ENCODE measurements at places on chromosomes 3 and 15. TPM values are rescaled to one million over a fixed set of nuclear protein-coding genes. Genes with fewer than 3 reads are reported as not detected.
A peak's percentile ranks its signal among the peaks of the same experiment; 100 is the strongest.

Gene TMC3
- total RNA-seq = not detected

Gene CCDC54
- not detected for total RNA-seq

Gene GRK7
- total RNA-seq = 1.2 TPM

Gene AP3S2
- 70.4 TPM for total RNA-seq

Gene PRRT3
- 6.1 TPM for total RNA-seq

Gene ARNT2
- total RNA-seq = 5.1 TPM

Gene CAV3
- total RNA-seq = not detected

Gene APOD
- 325 TPM for total RNA-seq

Gene PDZRN3
- 10.1 TPM for total RNA-seq

Gene INSYN1
- 70.1 TPM for total RNA-seq

Gene EIF4G1
- total RNA-seq = 402 TPM

Gene HTR3E
- total RNA-seq = 1.1 TPM

Gene C2CD4A
- total RNA-seq = 0.45 TPM

Gene SLC22A14
- total RNA-seq = not detected

Gene GPR87
- total RNA-seq = 34.1 TPM

DNA sequence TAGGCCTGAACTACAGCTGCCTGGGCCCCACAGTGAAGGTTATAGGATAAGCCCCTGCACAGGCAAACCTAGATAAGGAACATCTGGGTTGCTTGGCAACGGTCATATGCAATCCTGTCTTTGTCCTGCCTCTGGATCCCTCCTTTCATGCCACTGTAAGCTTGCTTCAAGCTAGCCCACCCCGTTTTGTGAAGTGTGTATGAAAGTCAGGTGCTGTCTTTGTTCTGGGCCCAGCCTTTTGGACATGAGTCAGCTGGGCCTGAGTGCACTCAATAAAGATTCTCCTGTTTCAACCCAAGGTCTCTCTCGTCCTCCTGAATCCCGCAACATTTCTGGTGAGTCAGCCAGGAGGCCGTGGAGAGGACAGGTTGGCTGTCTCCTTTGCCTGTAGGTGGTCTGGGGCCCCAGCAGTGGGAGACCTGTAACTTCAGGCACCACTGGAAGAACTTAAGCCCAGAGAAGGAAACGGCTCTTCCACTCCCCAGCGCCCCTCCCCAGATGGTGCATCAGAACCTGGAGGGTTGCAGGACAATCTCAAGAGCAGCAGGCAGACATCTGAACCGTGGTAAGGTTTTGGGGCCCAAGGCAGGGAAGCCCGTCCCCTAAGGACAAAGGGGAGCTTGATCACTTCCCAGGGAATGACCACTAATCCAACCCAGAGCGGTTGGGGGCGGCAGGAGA is 8.3 kb upstream of the SLC9C1 start:
- no peaks in the 10 kb centered on the region for H3K36me3 ChIP-seq
- no peaks in the 10 kb centered on the region for H3K27me3 ChIP-seq
- peaks cover 20% of the 10 kb centered on the region for H3K4me1 ChIP-seq
- peak overlapping the region; percentile 48 for H3K4me3 ChIP-seq
- DNase-seq = no peak

GRCh38 chr3:69326855-69327300 is 59.0 kb downstream of the FRMD4B start:
- H3K4me1 ChIP-seq = peaks cover 28% of the 10 kb centered on the region
- no peaks in the 10 kb centered on the region for H3K27me3 ChIP-seq
- DNase-seq = no peak
- no peaks in the 10 kb centered on the region for H3K36me3 ChIP-seq
- peak overlapping the region; percentile 11 for H3K27ac ChIP-seq

- DNase-seq = no peak
- H3K27me3 ChIP-seq = no peaks in the 10 kb centered on the region
- no peak overlapping the region for H3K27ac ChIP-seq
- no peak overlapping the region for H3K4me3 ChIP-seq
- H3K4me1 ChIP-seq = no peaks in the 10 kb centered on the region
Measured at GRCh38 chr3:8152821-8153418, 348.7 kb upstream of the LMCD1 start.

- H3K27ac ChIP-seq = peak overlapping the region; percentile 72
- H3K4me3 ChIP-seq = peak overlapping the region; percentile 68
- H3K27me3 ChIP-seq = peaks cover 100% of the 10 kb centered on the region
- H3K36me3 ChIP-seq = no peaks in the 10 kb centered on the region
Measured at GRCh38 chr3:128488991-128489673, 3.9 kb downstream of the GATA2 start.

GRCh38 chr3:31785286-31785685 is 195.8 kb downstream of the OSBPL10 start:
- H3K4me1 ChIP-seq = no peaks in the 10 kb centered on the region
- no peak overlapping the region for H3K27ac ChIP-seq
- H3K36me3 ChIP-seq = no peaks in the 10 kb centered on the region
- no peak overlapping the region for H3K4me3 ChIP-seq
- no peak for DNase-seq

GRCh38 chr3:98039322-98040024 is 4.4 kb upstream of the GABRR3 start:
- H3K4me1 ChIP-seq = no peaks in the 10 kb centered on the region
- peak; percentile 62 for DNase-seq
- H3K27ac ChIP-seq = no peak overlapping the region
- peaks cover 11% of the 10 kb centered on the region for H3K27me3 ChIP-seq
- H3K36me3 ChIP-seq = no peaks in the 10 kb centered on the region

DNA sequence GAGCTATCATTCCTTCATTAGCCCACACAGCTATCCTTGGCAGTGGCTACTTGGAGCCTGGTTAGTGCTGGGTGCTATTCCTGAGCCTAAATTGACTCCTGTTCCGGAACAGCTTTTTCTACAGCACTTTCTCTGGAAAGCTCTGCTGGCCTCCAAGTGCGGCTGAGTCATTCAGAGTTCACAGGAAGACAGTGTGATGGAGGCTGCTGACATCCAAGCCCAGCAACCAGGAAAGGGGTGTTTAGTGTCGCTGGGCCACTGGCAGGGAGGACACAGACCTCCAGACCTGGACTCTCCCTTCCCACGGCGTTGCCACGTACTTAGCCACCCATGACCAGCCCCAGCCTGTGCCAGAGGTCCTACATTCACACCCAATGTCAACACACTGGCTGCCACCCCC is 28.7 kb downstream of the CACNA2D2 start:
- DNase-seq = no peak
- no peak overlapping the region for H3K4me3 ChIP-seq
- H3K27ac ChIP-seq = no peak overlapping the region
- H3K4me1 ChIP-seq = peaks cover 14% of the 10 kb centered on the region

- peaks cover 46% of the 10 kb centered on the region for H3K4me1 ChIP-seq
- peak; percentile 86 for DNase-seq
- no peaks in the 10 kb centered on the region for H3K27me3 ChIP-seq
- no peaks in the 10 kb centered on the region for H3K36me3 ChIP-seq
- peak overlapping the region; percentile 100 for H3K27ac ChIP-seq
- peak overlapping the region; percentile 93 for H3K4me3 ChIP-seq
Measured at GRCh38 chr3:187744169-187745151, 808 bp downstream of the BCL6 start.

- no peaks in the 10 kb centered on the region for H3K27me3 ChIP-seq
- no peaks in the 10 kb centered on the region for H3K36me3 ChIP-seq
- no peaks in the 10 kb centered on the region for H3K4me1 ChIP-seq
- no peak for DNase-seq
- no peak overlapping the region for H3K27ac ChIP-seq
Measured at GRCh38 chr3:16528581-16528993, 15.1 kb upstream of the RFTN1 start.

GRCh38 chr3:26989037-26989436 is 366.5 kb downstream of the LRRC3B start:
- H3K36me3 ChIP-seq = no peaks in the 10 kb centered on the region
- no peak for DNase-seq
- no peak overlapping the region for H3K27ac ChIP-seq
- no peak overlapping the region for H3K4me3 ChIP-seq
- no peaks in the 10 kb centered on the region for H3K4me1 ChIP-seq

DNA sequence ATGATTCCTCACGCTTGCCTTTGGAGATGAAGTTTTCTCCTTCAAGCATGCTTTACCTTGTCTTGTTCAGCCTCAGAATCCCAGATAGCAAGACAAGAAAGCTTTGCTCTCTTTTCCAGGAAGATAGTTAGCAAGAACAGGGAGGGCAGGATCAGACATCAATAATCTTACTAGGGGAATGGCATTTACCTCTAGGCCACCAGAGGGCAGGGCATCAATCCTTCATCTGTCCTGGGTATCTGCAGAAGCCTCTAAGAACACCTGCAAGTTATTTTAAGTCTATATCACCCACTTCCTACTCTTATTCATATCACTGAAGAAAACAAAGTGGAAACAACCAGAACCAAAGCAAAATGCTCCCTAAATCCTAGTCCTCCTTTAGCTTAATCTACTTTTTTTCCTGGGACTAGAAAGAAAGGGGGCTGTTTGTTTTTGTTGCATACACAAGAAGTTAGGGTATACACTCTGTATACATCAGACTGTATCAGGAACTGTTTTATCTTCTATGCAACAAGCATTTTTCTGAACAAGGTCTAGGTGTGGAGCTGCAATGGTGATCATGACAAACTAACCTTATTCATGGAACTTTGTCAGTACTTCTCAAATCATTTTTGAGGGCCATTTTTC is 862.5 kb downstream of the CADM2 start:
- no peaks in the 10 kb centered on the region for H3K4me1 ChIP-seq
- no peak overlapping the region for H3K27ac ChIP-seq
- H3K36me3 ChIP-seq = no peaks in the 10 kb centered on the region
- DNase-seq = no peak
- H3K4me3 ChIP-seq = no peak overlapping the region

- no peaks in the 10 kb centered on the region for H3K4me1 ChIP-seq
- no peaks in the 10 kb centered on the region for H3K36me3 ChIP-seq
- no peak for DNase-seq
- H3K27ac ChIP-seq = no peak overlapping the region
- H3K27me3 ChIP-seq = no peaks in the 10 kb centered on the region
Measured at GRCh38 chr15:79065706-79066376, 24.7 kb downstream of the RASGRF1 start.

DNA sequence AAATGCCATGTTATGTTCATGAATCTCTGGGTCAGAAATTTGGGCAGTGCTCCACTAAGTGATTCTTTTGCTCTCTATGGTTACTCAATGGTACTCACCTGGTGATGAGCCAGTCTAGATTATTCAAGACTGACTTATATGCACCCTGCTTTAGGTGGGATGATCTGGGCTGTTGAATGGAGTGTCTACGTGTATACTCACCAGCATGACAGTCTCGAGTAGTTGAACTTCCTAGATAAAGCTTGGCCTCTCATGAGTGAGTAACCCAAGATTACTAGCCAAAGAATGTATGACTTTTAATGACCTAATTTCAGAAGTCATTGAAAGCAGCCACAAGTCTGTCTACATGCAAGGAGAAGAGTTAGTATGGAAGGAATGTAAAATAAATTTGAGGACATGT is 77.5 kb upstream of the CADM2 start:
- DNase-seq = no peak
- no peak overlapping the region for H3K27ac ChIP-seq
- no peak overlapping the region for H3K4me3 ChIP-seq

GRCh38 chr3:111949712-111950111 is 29.1 kb upstream of the ABHD10 start:
- no peaks in the 10 kb centered on the region for H3K27me3 ChIP-seq
- no peak overlapping the region for H3K27ac ChIP-seq
- peaks cover 8% of the 10 kb centered on the region for H3K36me3 ChIP-seq
- H3K4me3 ChIP-seq = no peak overlapping the region

- H3K4me3 ChIP-seq = no peak overlapping the region
- no peak for DNase-seq
- no peaks in the 10 kb centered on the region for H3K36me3 ChIP-seq
- no peaks in the 10 kb centered on the region for H3K27me3 ChIP-seq
Measured at GRCh38 chr15:36090286-36090946, 489.0 kb upstream of the CDIN1 start.

All from suprapubic skin (tissue), 4 donors.